ENCODE measurements at places on chromosomes 4 and X.
A peak's percentile ranks its signal among the peaks of the same experiment; 100 is the strongest.

DNA sequence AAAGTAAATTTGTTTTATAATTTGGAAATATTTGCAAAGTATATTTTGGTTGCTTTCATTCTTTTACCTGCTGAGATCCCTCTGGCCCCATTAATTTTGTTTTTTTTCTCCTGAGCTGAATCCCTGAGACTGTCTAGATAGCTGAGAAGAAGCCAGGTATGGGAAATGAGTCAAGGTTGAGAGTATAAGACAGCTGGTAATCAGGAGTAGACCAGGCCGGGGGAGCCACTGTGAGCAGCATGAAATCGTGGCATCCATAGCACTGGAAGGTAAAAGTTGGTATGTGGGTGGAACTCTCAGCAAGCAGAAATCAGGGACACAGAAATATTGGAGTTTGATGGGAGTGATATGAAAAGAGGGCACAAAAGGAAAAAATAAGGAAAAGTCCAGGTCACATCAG is 164.5 kb downstream of the FHIP1A start:
- no peak for DNase-seq

- no peak for DNase-seq
These were observed 142.0 kb downstream of the SOX3 start for GRCh38 chrX:140362861-140363260.

DNA sequence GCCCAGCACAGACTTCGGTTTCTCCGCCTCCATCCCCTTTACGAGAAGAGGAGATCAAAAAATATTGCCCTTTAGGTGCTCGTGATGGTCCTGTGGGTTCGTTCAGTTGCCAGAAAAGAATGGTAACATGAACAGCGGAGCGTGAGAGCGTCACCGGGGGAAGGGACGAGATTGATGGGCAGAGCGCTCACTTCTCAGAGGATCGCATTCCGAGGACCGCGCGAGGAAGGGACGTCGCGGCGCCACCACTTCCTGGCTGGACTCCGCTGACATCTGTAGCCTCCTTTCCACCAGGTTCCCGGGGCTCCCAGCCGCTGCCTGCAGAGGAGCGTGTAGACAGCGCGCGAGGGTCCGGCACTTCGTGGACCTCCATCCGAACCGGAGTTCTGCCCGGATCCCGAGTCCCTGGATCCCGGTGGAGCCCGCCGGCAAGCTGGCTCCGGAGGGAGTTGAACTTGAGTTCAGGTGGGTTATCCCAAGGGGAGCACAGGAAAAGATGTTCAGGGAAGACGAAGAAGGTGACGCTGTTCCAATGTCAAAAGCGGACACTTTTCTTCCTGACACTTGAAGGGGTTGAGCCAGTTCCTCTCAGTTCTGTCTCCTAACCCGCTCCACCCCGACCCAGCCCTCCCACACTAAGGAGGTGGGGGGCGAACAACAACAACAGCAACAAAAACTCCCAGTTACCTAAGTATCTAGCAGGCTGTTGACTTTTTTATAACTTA is 484 bp downstream of the GALNTL6 start:
- no peak for DNase-seq

GRCh38 chrX:108165383-108166111 is 74.0 kb downstream of the ATG4A start:
- DNase-seq = peak; percentile 60

- no peak for DNase-seq
These were observed 555.5 kb downstream of the IL15 start for GRCh38 chr4:142191901-142192300.

DNA sequence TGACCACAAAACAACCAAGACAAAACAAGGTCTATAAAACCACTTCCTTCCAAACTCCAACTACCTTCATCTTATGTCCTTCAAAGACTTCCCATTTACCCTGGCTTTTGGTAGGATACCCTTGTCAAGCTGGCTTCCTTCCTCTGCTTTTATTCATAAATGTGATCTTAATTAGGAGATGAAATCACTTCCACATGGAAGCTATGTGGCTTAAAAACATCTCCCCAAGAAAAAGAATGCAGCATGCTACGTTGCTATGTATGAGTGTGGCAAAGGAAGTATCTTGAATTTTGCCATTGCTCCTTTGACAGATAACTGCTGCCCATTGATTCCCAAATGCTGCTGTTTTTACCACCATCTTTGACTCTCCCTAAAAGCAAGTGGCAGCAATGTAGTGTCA is 46.4 kb upstream of the VEGFD start:
- no peak for DNase-seq

DNA sequence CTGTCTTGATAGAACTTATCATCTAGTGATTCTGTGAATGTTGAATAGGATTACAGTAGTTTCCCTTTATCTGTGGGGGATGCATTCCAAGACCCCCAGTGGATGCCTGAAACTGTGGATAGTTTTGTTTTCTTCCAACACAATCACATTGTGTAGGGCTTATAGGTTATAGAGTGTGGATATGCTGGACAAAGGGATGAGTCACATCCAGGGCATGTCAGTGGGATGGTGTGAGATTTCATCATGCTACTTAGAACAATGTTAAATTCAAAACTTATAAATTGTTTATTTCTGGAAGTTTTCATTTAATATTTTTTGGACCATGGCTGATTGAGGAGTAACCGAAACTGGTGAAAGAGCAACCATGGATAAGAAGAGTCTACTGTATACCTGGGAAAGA is 432.3 kb upstream of the ATOH1 start:
- peak; percentile 9 for DNase-seq

DNA sequence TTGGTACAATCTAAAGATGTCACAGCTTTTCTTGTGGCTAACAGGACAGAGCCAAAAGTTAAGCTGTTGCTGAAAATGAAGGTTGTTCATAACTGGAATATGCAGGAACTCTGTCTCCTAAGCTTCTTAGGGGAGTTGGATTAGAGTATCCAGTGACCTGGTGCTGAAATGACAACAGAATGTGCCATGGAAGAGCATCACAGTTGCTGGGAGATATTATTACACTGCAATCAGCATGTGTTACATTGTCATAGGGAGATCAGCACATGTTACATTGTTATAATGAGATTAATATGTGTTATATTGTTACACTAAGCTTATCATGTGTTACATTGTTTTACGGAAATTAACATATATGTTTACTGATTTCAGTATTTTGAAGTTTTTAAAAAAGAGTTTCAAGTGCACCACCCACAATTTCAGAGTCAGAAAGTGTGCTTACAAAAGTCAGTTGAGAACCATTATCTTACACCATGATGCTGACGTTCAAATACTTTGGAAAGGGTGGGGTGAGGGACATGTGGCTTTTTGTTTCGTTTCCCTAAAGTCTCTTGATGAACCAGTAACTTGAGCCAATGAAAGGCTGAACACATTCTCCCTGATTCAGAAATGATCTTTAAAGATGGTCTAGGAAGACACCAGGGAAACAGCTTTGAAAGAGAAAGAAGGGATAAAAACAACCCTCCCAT is 113.4 kb downstream of the DRD5 start:
- DNase-seq = no peak

- peak; percentile 37 for DNase-seq
These were observed 642.8 kb upstream of the DIPK2B start for GRCh38 chrX:45843518-45843917.

- no peak for DNase-seq
These were observed 6.8 kb upstream of the MGST2 start for GRCh38 chr4:139658586-139659382.

GRCh38 chr4:85113706-85114105 is 147.2 kb upstream of the WDFY3 start:
- no peak for DNase-seq

DNA sequence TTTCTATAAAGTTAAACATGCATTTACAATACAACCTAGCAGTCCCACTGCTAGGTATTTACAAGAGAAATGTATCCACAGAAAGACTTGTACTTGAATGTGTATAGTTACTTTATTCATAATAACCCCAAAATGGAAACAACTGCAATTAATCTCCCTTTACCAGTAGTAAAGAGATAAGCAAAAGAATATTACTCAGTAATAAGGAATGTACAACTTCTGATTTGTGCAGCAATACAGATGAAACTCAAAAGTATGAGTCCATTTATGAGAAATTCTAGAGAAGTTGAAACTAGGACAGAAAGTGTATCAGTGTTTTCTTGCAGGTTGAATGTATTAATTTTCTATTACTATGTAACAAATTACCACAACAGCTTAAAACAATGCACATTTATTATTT is 15.2 kb downstream of the USP53 start:
- no peak for DNase-seq

DNA sequence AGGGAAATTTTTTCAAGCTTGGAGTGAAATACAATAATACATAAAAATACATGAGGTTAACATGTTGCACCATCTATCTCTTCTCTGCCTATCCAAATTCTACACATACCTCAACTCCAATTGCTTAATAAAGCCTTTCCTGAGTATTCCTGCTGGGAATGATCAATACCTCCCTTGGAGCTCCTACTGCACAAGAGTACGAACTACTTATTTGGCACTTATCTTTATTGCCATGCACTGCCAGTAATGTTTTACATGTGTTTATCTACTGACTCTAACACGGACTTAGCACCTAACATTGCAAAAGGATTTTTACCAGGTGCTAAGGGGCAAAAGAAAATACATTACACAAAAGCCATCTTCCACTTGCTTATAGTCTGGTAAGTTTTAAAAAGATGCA is 80.2 kb downstream of the ADGRA3 start:
- DNase-seq = no peak

- DNase-seq = peak; percentile 39
These were observed 595 bp downstream of the MBNL3 start for GRCh38 chrX:132488180-132488705.

DNA sequence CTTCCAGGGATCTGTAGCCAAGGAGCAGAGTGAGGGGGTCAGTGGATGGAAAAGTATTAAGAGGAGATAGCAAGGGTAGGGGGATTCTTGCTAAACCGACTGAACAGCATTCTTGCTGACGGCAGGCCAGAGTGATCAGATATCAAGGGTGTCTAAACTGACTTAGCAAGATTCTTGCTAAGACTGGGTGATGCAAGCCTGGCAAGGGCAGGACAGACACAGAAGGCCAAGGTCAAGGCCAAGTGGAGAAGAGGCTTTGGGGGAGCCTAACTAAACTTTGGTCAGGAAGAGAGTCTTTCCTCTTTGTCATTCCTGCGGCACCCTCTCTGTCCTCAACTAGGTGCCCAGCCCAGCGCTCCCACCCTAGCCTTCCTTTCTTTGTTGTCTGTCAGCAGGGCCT is 799 bp downstream of the XPNPEP2 start:
- DNase-seq = no peak

GRCh38 chr4:44662623-44663005 is 11.2 kb upstream of the YIPF7 start:
- no peak for DNase-seq

- DNase-seq = no peak
These were observed 153.4 kb downstream of the BMPR1B start for GRCh38 chr4:94911106-94911505.

GRCh38 chr4:10077076-10077475 is 39.5 kb downstream of the WDR1 start:
- DNase-seq = no peak

DNA sequence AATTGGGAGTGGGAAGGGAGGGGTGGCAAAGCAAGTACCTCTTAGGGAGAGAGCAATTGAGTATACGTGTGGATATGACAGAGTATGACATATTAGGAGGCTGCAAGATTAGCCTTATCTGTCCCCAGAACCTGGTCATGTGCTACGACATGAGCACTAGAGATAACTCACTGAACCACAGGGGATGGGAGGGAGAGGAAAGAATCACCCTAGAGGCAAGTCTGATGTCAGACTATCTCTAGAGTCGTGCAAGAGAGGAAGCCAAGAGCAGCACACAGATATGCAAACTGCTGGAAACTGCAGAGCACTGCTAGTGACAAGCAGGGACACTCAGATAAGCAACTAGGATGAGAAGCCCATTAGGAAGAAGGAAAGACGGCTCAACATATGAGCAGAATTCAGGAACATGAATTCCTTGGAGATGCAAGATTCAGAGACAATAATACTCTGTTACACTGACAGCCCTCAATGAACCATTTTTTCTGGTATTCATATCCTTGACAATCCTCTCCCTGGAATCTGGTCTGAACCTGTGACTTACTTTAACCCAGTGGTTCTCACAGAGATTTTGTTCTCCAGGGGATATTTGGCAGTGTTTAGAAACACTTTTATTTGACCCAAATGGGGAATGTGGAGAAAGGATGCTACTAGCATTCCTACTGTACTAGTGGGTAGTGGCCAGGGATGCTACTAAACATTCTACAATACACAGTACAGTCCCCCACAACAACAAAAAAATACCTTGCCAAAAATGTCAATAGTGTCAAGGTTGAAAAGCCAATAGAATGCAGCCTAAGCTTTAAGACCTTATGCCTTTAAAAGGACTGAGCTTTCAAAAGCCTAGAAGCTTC is 84.0 kb upstream of the BMP2K start:
- DNase-seq = no peak

Measured in H4 (cell line).